ENCODE measurements at places on chromosomes 5 and 9.

DNA sequence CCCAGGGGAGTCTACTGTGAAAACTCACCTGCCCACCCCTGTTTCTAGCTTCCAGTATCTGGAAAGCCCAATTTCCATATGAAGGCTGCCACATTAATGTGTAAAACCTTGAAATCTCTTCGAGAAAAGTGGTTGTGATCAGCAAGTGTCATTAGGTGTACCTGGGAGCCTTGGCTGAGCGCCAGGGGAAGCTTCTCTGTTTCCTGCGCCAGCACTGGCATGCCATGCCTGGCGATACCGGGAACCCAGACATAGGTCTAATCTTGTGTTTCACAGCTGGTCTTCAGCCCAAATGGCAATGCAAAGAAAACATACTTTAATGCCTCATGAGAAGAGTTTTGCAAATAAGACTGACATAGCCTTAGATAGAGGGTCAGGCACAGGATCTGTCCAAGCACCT is 101.6 kb downstream of the TENT4A start:
- no peak for DNase-seq

DNA sequence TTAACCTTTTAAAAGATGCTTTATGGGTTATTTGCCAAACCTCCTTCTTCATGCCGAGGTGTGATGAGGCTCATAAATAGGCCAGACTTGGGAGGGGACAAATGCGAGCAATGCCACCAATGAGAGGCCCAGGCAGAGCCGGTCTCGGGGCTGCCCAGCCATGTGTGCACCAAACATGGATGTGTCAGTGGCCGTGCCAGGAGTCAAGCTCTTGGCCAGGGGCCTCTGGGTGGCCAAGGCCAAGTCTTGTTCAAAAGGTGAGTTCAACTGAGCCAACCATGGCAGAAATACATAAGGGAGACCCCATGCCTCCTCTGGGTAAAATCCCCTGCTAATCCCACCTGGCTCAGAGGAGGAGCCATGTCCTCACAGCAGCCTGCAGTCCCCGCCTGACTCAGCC is 10.9 kb upstream of the LCN15 start:
- DNase-seq: no peak

- DNase-seq: no peak
Observed at GRCh38 chr9:99249619-99250018, 27.5 kb downstream of the SEC61B start.

DNA sequence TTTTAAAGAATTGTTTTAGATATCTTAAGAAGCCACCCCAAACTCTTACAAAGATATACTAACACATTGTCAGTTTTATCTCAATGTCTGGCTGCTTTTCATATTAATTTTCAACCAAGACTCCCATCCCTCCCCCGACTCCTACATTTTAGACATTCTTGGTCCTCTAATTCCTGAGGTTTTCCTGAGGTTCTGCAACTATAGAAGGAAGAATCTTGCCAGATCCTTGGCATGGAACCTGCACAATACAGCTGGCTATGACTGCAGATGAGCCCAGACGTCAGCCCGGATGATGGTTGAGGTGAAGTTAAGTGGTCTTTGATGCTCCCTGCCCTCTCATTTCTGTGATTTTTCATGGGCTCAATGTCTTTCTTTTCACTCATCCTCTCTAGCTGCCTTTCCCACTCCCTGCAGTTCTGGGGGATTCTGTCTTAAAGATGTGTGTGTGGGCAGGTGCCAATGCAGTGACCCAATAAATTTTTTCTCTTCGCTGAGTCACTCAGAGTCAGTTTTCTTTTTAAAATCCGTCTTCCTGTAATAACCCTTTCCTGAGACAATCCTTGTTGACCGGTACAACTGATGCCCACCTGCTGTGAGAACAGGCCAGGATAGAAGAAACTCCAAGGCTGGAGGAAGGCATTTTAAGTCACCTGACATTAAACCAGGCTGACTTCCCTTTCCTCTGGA is 237.8 kb upstream of the GAS1 start:
- DNase-seq: no peak

DNA sequence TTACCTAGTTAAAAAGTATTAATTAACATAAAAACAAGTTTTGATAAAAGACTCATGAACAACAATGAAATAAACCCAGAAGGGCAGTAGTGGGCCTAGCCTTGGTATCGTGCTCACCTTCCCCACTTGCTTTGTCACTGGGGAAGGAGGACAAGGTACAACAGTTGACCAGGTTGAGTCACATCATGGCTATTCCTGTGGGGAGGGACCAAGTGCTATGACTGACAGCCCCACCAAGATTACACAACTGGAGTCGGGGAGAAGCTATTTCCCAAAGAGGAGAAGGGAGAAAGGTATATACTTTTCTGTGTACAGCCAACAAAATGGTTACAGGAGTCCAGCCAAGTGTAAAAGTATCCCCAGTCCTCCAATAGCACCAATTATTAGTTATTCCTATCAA is 251.3 kb upstream of the RFX3 start:
- no peak for DNase-seq

- no peak for DNase-seq
Observed at GRCh38 chr5:40675396-40676133, 4.2 kb upstream of the PTGER4 start.

GRCh38 chr5:116343961-116344360 is 230.7 kb downstream of the SEMA6A start:
- DNase-seq: peak; percentile 38

GRCh38 chr9:113628621-113629020 is 165.1 kb downstream of the RGS3 start:
- DNase-seq: no peak

Measured in right hindlimb (tissue), 1 donor.